ENCODE measurements at places on chromosomes 7 and 10. TPM values are rescaled to one million over a fixed set of nuclear protein-coding genes. Genes with fewer than 3 reads are reported as not detected.

The SEMA3E gene
- 0.41 TPM for total RNA-seq

The FAM25C gene
- not detected for total RNA-seq

The MARVELD1 gene
- total RNA-seq, result 3.2 TPM

The POU6F2 gene
- not detected for total RNA-seq

The TAS2R4 gene
- 0.25 TPM for total RNA-seq

The TACR2 gene
- 0.21 TPM for total RNA-seq

The SMARCD3 gene
- 101 TPM for total RNA-seq

The ITGB8 gene
- 0.20 TPM for total RNA-seq

The TMEM273 gene
- 4.2 TPM for total RNA-seq

The NANOS1 gene
- 14.8 TPM for total RNA-seq

The CCL24 gene
- not detected for total RNA-seq
